ENCODE measurements at places on chromosomes 3 and 15.

DNA sequence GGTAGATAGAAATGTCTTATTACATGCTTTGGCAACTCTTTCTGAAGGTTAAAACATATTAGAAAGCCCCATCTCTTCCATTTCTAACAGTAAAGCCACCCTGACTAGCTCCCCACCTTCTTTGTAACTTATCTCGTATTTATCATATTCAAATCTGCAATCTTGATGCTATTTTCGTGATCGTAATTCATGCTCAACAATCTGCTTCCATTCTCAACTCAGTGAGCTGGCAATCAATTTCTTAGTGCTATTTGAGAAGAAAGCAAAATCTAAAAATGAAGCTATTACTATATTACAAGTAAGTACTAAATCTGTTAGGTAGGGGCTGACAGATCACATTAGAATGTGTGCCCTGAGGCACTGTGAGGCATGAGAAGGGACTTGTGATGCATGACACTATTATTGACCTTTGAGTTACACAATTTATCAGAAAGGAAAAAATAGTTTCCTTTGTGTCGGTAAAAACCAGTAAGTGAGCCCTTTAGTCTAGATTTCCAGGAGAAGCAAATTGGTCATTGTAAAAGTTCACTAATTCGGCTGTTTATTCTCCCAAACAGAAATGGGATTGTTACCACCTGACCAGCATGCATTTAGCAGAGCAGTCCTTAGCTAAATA is 379.7 kb upstream of the CNTN6 start:
- no peak for DNase-seq

DNA sequence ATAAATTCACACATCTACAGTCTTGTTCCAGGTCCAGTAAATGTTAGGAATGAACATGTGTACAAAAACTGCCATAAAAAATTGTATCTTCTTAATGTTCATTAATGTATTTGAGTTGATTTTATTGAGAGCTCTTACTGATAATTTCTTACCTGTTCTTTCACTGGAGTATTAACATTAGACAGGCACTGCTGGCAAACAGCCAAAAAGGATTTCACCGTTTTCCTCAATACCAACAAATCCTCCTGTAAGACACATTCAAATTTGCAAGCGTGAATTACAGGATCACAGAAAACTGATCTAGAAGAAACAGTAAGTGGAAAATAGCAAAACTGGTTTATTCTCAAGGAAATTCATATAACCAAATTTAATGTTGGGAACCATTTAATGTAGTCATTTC is 127.4 kb downstream of the PCCB start:
- no peak for DNase-seq

GRCh38 chr3:46599590-46599989 is 12.7 kb upstream of the FAM240A start:
- DNase-seq: no peak

- no peak for DNase-seq
These were observed 50.6 kb downstream of the ARHGEF3 start for GRCh38 chr3:56751056-56751707.

DNA sequence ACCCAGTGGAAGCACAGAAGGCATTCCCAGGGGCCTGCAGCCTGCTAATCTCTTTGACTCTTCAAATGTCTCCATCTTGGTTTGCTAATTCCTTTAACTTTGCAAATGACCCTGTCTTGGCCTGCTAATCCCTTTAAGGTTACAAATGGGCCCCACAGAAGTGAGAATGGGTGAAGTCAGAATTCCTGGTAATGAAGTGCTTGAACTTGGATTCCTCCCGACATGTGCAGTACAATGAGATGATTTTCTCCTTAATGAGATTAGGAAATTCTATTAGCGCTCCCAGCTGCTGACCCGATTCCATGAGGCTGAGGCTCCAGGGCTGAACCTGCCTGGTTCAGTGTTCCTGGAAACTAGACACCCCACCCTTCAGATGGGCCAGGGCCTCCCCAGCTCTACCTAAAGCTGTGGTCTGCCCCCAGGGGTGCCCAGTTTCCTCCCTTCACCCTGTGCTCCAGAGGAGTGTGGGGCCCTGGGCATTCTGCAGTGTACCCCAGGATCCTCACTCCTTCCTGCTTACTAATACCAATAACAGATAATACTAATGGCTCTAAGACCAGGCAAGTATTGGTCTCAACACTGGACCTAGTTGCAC is 47.4 kb downstream of the SCN5A start:
- no peak for DNase-seq

GRCh38 chr3:125351814-125352456 is 23.2 kb downstream of the ZNF148 start:
- DNase-seq: peak; percentile 48

DNA sequence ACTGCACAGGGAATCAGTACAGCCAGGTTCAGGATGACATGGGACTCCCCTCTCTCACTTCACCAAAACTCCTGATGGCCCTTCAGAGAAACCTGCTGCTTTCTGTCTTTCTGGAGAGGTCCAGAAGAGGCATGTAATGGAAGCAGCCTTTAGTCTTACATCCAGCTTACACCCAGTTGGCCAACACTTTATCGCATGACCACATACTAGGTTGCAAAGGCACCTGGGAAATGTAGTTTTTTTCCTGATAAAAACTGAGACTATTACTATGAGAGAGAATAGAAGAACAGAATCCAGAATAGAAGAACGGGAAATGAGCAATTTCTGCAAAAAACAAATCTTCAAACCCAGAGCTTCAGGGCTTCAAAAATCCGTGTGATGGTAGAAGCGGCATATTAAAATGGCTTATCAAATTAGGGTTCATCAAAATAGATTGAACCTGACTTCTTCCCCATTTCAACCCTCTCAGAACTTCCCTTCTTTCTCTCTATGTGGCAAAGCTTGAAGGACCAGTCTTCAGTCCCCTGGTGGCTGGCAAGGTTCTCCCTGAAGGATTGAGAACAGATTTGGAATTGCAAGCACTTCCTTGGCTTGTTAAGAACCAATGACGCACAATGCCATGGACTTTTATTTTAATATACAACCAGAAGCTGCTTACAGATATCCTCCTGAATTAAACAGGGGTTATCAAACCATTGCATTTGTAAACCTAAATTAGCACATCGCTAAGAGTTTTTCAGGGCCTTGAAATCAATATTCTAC is 34.4 kb downstream of the CORO2B start:
- DNase-seq: no peak

- no peak for DNase-seq
These were observed 1.1 kb downstream of the NCKIPSD start for GRCh38 chr3:48684480-48685143.

DNA sequence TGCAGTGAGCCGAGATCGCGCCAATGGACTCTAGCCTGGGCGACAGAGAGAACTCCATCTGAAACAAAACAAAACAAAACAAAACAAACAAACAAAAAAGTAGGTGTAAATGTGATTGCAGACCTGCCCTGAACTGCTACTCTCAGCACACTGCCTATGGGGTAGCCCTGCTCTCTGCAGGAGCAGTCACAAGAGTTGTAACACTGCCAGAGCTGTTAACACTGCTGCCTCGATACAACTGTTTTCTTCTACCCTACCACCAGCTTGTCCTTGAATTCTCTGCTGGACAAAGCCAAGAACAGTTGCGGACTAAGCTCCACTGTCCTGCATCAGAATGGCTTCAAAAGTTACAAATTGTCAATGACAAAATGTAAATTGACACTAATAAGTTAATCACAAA is 89.3 kb downstream of the ALCAM start:
- no peak for DNase-seq

GRCh38 chr3:193212844-193213243 is 28.2 kb upstream of the PLAAT1 start:
- DNase-seq: no peak

DNA sequence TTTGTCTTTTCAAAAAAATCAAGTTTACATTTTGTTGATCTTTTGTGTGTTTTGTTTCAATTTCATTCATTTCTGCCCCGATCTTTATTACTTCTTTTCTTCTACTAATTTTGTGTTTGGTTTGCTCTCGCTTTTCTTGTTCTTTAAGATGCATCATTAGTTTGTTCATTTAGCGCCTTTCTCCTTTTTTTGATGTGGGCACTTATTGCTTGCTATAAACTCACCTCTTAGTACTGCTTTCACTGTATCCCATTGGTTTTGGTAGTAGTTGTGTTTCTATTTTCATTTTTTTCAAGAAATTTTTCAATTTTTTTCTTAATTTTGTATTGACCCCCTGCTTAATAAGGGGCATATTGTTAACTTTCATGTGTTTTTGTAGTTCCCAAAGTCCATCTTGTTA is 34.4 kb downstream of the PRKCI start:
- no peak for DNase-seq

- DNase-seq: no peak
These were observed 184.7 kb downstream of the LRRC3B start for GRCh38 chr3:26807272-26807671.

DNA sequence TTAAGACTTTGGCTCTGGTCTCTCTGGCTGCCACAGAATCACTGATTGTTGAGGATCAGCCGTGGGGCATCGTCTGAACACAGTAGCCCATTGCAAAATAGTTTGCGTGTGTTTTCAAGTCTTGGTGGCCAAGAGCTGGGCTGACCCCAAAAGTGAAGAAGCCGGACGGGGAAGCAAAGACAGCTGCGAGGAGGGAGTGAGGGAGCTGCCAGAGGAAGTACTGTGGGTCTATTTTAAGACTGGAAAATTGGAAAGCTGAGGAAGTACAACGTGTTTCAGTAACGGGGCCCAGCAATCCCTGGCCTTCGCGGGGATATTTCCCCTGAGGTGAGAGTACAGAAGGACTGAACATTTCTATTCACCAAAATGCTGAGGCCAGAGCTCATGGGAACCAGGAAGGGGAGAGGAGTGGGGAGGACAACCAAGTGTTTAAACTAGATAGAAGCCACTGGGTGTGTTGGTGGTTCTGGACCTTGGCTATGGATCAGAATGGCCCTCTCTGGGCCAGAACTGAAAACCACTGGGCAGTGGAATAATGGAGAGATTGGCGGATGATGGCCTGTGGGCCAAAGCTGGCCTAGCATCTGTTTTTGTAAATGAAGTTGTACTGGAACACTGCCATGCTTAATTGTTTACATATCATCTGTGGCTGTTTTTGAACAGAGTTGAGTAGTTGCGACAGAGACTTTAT is 34.1 kb upstream of the LIMD1 start:
- DNase-seq: no peak

- no peak for DNase-seq
These were observed 15.4 kb upstream of the OXTR start for GRCh38 chr3:8784676-8785435.

GRCh38 chr15:80684697-80685096 is 10.4 kb upstream of the ABHD17C start:
- DNase-seq: no peak

DNA sequence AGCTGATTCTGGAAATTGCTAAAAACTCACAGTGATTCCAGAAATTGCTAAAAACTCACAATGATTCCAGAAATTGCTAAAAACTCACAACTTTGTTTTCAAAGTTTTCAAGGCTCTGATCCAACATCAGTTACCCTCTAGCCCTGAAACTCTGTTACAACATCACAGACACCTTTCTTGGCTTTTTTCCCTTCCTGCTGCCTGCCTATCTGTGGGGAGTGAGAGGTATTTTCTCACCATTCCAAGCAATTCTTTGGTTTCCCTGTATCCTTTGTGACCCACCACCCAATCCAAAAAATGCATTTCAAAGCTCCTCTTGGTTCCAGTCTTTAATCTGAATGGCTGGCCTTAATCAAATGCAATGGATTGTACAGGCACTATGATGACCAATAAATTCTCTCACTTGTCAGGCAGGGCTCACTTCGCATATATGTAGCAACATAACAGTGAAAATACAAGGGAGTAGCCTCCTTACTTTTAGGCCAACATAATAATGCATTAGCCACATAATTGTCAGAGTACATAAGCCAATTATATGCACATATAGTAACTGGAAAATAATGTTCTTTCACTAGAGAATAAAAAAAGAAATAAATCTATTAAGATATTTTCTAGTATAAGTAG is 1139.0 kb downstream of the ROBO2 start:
- no peak for DNase-seq

DNA sequence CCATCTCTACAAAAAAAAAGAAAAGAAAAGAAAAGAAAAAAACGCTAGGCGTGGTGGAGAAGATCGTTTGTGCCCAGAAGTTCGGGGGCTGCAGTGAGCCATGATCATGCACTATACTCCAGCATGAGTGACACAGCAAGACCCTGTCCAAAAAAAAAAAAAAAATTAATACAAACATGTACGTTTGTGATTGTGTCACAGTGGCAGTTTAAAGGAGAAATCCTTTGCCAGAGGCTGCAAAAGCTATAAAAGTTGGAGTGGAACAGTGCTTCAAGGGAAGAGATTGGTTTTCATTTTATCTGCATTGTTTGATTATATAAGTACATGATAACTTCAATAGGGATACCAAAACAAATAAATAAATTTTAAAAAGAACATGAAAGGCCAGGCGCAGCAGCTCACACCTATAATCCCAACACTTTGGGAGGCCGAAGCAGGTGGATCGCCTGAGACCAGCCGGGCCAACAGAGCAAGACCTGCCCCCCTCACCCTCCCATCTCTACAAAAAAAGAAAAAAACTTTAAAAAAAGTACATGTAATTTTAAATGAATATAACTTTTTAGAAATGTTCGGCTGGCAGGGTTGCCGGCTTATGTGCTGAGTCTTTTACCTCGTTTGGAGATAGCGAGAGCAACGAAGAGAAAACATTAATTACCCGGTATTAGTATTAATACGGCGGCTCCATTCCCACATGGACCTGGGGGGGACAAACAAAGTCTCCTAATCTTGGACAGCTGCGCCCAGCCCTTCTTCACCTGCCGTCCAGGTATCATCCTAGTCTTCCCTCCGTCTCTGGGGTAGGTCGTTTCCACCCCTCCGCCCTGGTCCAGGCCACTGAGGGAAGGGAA is 573 bp upstream of the DIS3L start:
- DNase-seq: no peak

DNA sequence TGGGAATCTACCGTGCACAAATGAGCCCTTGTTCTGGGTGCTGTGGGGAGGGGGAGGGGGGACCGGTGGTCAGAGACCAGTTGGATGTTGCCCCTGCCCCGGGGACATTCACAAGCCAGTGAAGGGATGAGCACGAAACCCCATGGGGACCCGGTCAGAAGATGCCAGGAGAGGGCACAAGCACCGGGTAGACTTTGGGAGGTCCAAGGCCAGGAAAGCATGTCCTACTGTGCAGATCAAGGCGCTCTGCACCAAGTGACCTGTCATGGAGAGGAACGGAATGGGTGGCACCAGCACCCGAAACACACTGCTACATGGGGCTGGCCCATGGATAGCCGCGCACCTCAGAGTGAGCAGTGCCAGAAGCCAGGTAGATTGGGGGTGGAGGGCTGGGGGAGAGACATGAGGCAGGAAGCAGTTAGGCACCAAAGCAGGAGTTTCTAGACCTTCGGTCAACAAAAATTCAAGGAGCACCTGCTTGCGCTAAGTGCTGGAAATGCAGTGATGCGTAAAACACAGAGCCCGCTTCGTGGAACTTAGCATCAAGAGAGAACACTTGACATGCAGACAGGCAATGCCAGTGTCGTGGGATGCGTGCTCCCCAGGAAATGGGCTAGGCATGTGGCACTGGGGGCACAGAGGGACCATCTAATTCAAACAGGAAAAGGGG is 99.1 kb downstream of the CPN2 start:
- DNase-seq: no peak
